ENCODE measurements at places on chromosomes 2 and 18.

DNA sequence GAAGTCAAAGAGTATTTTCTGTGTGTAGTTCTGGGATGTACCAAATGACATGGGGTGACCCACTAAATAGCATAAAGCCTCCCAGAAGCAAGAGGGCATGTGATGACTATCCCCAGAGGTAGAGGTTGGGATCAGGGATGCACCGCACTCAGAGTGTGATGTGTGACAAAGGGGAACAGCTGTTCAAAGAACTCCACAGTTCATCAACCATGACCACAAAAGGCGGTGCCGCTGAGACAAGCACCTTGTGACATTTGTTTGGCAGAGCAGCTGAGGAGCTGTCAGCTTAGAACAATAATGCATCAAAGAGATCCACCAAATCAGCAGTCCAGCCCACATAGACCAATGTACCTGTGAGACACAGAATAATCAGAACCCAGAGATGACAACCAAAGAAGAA, 81.3 kb downstream of the VWC2L start:
- no peak for DNase-seq

DNA sequence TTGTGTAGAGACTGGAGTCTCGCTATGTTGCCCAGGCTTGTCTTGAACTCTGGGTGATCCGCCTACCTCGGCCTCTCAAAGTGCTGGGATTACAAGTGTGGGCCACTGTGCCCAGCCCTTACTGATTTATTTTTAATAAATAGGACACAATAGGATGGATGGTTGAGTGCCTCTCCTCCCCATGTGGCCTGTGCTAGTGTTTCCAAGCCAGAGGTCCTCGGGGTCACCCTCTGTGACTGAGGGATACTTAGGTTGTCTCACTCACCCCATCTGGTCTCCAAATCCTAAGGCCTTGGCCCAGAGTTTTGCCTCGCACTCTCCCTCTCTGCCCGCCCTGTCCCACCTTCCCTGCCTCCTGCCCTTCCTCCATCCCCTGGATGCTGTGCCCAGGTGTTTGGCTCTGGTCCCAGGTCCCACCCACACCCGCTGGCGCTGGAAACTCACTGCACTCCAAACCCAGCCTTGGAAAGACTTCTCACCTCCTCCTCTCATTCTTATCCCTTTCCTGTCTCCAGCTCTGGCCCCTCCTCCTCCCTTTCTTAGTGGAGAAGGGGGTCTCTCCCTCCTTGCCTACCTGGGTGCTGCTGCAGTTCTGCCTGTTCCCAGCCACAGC, 4.7 kb upstream of the ECEL1 start:
- no peak for DNase-seq

DNA sequence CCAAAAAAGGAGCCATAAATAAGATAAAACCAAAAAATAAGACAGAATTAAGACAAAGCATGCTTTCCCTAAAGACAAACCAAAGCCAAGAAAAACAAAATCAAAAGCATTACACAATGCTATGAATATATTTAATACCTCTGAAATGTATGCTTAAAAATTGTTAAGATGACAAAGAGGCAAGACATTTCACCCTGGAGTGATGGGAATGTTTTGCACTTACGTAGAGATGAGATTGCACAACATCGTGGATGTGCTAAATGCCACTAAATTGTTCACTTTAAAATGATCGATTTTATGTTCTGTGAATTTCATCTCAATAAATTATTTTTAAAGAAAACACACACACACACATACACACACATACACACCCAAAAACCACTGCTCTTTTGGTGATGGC, 386.6 kb upstream of the KLHL29 start:
- DNase-seq, result no peak

GRCh38 chr18:12422936-12423335, 15.2 kb downstream of the PRELID3A start:
- DNase-seq, result no peak

DNA sequence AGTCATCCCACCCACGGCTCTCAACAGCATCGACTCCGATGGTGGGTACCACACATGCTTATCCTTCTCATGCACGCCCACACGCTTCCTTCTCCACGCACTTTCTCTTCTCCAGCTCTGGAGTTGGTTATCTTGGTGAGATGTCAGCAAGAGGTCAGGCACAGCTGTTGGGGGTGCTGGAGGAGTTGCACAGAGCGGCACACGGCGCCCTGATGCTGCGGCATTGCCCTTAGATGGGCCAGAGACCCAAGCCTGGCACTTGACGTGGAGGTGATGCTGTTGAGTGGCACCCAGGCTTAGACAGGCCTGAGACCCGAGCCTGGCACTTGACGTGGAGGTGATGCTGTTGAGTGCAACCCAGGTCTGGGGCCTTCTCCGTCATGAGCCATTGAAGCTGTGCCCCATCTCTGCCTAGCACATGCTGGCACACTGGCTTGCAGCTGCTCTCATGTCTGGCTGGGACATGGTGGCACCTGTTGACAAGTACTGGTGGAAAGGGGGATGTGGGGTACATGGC, 83.2 kb downstream of the DGKD start:
- no peak for DNase-seq

GRCh38 chr18:10006311-10006893, 92.6 kb downstream of the VAPA start:
- DNase-seq, result no peak

- DNase-seq, result no peak
These were observed 149.5 kb upstream of the HDAC4 start for GRCh38 chr2:239550357-239550756.

DNA sequence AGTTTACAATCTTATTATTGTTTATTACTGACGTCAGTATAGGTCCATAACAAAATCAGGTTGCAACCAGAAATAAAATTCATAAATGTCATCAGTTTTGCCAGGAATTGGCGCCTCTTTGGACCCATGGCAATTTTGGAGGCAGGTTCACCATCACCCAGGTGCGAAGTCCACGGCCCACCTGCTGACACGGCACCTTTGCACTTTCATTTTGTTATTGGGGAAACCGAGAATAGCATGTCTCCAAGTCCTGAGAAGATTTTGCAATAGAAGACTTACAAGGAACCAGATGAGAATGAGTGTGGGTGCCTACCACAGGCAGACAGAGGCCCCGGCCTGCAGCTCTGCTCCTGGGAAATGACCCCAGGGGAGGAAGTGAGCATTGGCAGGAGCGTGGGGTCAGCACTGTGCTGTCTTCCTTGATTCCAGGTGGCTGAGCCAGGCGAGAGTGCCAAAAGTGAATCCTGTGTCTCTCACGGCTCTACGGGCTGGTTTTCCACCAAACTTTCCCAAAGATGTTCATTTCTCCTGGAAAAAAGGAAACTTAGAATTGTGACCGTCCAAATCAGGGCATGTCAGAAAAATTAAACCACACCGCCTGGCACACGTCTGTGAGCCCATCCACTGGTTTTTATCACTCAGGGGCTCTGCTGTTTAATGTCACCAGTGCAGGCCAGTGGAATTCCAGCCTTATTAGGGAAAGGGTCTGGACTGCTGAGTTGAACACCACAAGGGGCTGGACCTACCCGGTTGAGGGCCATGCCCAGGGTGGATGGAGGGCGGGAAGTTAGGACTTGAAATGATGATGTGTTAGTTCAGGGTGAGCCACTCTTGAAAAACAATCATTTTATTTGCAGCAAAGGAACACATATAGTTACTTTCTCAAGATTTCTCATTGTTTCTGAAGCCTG, 96.5 kb downstream of the PTGR3 start:
- DNase-seq, result no peak

- no peak for DNase-seq
These were observed 130.0 kb downstream of the NDUFA10 start for GRCh38 chr2:239895116-239895515.

DNA sequence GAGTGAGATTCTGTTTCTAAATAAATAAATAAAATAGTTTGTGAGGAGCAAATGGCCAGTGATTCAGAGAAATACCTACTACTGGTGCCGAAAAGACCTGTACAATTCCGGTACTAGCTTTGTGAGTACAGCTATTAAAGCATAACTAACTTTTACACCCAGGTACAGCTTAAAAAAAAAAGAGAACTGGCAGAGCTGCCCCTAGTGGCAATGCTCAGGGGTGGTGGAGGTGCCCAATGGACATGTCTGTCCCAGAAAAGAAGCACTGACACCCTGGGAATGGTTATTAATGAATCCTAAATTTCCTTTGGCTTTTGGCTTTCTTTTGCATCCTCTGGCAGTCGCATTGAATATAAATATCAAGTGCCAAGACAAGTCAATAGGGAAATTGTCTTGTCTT, 87.0 kb downstream of the LIPG start:
- no peak for DNase-seq

DNA sequence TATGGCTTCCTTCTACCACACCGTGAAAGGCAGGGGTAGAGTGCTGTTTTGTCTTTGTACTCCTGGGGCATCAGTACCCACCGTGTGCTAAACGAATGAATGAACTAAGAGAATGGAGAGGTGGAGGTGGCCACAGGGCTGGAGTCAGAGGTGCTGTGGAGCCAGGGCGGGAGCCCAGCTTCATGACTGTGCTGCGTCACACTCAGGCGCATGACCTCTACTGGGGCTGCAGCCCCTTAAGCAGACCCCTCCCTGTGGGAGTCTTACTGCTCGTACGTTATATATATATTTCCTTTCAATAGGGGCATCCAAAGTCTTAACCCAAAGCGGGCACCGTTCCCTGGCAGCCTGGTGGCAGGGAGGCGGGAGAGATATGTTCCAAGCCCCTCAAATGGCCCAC, 18.0 kb upstream of the LBH start:
- DNase-seq, result no peak

GRCh38 chr2:238493880-238494572, 67.3 kb downstream of the ASB1 start:
- DNase-seq, result no peak

DNA sequence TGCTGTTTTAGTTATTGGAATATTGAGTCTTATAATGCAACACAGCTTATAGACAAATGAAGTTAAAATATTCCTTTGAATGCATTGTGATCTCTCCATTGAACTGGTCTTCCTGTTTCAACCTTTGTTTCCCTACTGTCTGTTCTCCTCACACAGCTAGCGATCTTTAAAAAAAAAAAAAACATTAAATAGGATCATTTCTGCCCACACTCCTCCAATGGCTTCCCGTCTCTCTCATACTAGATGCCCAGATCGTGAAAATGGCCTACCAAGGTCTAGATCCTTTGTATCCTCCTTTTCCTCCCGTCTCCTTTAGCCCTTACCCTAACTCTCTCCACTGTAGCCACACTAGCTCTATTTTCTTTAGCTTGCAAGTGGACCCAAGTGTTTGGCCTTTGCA, 2.4 kb downstream of the FAM171B start:
- no peak for DNase-seq

GRCh38 chr2:64737547-64737946, 83.8 kb upstream of the SERTAD2 start:
- no peak for DNase-seq

GRCh38 chr18:59915606-59916005, 15.8 kb downstream of the PMAIP1 start:
- DNase-seq, result no peak

DNA sequence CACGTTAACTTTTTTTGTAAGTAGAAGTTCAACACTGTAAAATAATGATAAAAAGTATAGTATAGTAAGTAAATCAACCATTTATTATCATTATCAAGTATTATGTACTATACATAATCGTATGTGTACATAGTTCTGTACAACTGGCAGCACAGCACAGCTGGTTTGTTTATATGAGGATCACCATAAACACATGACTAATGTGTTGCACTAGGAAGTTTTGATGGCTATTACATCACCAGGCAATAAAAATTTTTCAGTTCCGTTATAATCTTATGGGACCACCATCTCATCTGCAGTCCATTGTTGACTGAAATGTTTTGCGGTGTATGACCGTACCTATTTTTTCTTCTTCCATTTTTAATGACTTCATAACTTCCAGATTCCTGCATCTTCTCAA, 39.2 kb upstream of the ZNF385B start:
- no peak for DNase-seq

- DNase-seq, result no peak
These were observed 91.7 kb downstream of the AGPS start for GRCh38 chr2:177484180-177484795.

DNA sequence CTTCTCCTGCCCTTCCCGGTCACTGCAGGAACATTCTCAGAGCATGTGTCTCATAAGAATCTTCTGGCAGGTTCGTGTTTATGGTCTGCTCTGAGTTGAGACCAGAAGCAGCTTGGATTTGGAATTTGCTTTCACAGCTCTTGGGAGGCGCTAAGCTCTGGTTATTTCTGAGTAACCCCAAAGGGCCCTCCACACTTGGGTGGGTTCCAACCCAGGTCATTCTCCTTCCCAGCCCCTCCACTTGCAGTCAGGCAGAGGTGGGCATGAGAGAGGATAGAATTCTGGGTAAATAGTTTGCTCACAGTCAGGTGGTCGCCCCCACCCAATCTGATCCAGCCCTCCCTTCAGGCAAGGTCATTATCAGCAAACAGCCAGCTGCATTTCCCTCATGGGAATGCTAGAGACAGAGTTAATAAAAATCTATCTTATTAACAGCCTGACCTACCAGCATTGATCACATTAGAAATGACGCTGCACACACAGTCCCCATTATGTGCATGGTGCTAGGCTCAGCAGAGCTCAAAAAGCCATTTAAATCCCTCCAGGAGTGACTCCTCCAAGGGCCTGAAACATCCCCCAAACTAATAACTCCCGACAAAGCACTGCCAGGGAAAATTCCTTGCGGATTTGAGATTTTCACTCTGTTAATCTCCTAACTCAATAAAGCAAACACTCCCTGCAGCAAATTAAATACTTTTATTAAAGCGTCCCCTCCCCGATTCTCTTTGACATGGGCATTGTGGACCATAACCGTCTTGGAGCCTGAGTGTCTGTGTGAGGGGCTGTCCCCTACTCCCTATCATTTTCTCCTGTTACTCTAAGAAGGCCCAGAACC, 61.9 kb downstream of the SLC4A5 start:
- DNase-seq, result no peak

DNA sequence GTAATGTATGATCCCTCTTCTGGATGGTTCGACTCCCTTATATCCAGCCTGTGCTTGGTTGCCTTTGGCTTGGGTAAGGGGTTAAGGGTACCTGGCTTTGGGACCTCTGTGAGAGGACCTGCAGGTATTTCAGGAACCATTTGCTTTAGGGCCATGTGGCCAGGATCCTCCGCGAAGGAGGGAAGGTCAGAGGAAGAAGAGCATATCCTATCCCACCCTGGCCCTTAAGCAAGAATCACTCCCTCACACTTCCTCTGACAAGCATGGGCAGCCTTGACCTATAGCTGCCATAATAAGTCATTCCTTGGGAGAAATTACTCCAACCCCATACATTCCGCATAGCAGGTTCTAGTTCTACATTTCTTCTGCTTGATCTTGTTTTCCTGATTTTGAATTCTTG, 59.1 kb upstream of the TXNDC2 start:
- no peak for DNase-seq

DNA sequence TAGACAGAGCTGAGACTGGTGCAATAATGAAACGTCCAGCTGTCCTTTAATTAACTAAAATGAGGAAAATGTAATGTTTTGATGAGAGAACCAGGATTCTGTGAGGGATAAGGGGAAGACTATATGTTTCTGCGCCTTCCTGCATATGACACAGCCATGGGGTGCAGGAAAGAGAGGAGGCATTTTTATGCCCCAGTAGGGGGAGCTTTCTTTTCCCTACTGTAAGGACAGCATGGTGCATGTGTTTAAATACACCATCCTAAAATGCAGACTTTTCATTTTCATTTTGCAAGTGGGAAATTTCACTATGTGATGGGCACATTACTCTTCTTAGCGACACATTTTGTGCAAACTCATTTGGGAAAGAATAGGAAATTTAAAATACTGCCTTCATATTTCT, 446.1 kb downstream of the ARHGAP15 start:
- DNase-seq, result no peak
